Heart right ventricle (tissue), 16 donors: ENCODE measurements at places on chromosomes 5 and 9. TPM values are rescaled to one million over a fixed set of nuclear protein-coding genes. Genes with fewer than 3 reads are reported as not detected.

ACTBL2 gene
- total RNA-seq = not detected

GRCh38 chr5:124229352-124229751 is 517.1 kb downstream of the ZNF608 start:
- DNase-seq = no peak

GRCh38 chr5:96852759-96853158 is 23.5 kb upstream of the ERAP2 start:
- DNase-seq = no peak

- DNase-seq = no peak
Measured at GRCh38 chr9:8858596-8859161, 1059.1 kb upstream of the DMAC1 start.

DNA sequence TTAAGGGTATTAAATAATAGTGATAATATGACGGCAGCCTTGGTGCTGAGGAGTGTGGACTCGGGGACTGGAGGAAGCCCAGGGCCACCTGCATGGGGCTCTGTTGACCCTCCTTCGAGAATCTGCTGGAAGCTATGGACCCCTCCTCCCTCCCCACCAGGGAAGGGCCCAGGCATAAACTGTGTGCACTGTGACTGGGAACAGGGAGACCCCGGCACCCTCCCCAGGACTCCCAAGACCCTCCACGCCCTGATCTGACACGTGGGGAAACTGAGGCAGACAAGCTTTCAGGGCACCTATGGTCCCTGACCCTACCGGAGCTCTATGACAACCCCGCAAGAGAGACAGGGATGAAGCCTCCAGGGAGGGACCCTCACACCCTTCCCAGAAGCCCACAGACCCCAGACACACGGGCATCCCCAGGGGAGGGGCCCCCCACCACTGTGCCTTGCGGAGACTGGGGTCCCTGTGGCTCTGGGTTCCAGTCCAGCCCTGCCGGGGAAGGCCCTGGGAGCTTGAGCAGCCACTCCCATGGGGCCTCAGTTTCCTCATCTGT is 6.5 kb upstream of the EGFL7 start:
- peak; percentile 9 for DNase-seq

DNA sequence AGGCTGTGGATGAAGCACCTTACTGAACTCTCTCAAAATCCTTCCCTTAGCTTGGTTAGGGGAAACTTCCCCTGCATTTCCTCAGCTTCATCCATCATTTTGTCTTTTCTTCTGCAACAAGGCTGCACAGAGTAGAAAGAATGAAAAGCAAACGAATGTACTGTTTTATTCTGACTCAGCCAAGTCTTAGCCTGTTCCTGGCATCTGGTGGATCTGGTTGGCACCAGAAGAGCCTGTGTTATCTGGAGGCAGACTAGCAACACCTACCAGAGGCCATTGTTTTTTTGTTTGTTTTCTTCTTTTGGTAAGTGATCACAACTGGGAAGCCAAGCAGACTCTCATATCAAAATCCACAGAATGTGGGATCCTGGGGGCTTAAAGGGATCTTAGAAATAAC is 200.7 kb downstream of the FANCC start:
- DNase-seq = no peak
